ENCODE measurements at places on chromosomes 6 and 20.

DNA sequence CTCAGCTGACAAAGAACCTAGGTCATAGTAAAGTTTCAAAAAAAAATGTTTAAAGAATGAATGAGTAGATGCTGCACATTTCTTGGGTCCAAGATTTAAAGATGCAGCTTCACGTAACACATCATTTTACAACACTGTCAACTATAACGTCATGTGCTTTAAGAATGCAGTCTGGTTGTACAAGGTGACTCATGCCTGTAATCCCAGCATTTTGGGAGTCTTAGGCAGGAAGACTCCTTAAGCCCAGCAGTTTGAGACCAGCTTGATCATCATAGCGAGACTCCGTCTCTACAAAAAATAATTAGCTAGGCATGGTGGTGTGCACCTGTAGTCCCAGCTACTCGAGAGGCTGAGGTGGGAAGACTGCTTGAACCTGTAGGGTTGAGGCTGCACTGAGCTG is 21.9 kb downstream of the SLC17A5 start:
- DNase-seq = no peak

DNA sequence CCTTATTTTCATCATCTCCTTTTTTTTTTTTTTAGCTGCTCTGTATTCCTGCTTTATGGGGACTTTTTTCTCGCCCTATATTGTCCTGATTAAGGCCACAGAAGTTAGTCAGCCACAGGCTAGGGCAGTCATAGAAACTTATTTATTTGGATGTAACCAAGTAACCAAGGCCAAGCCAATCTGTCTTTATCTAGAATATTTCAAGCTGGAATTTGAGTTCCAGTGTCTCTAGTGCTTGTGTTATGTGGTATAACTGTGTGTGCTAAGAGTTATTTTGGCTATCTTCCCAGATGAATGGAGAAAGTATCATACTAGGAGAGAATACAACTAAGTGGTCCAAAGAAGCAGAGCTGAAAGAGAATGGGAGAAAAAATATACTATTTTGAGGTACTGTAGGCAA is 751.5 kb downstream of the CBLN4 start:
- DNase-seq = no peak

DNA sequence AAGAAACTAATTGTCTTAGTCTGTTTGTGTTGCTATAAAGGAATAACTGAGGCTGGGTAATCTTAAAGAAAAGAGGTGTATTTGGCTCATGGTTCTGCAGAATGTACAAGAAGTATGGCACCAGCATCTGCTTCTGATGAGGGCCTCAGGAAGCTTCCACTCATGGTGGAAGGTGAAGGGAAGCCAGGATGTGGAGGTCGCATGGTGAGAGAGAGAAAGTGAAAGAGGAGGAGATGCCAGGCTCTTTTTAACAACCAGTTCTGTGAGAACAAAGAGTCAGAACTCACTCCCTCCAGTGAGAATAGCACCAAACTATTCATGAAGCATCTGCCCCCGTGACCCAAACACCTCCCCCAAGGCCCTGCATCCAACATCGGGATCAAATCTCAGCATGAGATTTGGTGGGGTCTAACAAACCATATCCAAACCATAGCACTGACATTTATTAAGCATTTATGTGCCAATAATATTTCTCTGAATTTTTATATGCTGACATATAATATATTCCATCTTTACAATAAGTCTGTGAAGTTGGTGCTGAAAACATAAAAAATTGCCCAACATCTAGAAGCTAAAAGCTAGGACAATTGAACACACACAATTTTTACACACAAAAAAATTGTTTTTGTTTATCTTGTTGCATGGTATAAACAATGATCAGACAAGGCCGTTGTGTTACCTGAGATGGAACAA is 29.2 kb upstream of the BTN3A2 start:
- no peak for DNase-seq

DNA sequence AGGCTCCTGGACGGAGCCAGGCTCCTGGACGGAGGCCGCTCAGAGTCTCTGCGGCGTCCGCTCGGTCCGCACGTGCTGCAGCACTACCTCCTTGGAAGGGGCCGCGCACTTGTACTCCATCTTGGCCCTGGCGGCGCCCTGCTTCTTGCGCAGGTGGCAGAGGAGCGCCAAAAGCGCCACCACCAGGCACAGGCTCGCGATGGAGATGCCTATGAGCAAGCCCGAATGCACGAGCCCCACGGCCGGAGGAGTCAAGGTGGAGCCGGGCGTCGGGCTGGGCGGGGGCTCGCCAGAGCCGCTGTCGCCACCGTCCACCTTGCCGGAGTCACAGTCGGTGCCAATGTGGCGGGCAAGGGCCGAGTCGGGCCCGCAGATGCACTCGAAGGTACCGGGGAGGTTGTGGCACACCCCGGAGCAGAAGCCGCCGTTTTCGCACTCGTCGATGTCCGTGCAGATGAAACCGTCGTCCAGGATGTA is 1.7 kb downstream of the THBD start:
- no peak for DNase-seq

- no peak for DNase-seq
Observed at GRCh38 chr20:21230220-21230619, 72.9 kb upstream of the XRN2 start.

DNA sequence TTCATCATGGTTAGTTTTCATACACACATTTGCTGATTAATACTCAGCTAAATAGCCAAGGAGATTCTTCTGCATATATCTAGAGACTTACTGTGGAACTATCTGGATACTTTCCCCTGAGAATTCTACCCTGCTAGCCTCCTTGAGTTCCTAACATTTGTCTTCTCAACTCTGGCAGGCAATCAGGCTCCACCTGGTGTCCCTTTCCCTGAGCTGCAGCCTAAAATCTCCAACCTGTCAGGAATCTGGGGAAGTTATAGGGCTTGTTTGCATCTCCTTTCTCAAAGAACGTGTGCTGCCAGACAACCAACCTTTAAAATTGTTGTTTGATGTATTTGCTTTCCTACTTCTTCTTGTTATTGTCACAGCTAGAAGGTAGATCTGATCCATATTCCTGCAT is 73.4 kb downstream of the FUT9 start:
- DNase-seq = no peak

DNA sequence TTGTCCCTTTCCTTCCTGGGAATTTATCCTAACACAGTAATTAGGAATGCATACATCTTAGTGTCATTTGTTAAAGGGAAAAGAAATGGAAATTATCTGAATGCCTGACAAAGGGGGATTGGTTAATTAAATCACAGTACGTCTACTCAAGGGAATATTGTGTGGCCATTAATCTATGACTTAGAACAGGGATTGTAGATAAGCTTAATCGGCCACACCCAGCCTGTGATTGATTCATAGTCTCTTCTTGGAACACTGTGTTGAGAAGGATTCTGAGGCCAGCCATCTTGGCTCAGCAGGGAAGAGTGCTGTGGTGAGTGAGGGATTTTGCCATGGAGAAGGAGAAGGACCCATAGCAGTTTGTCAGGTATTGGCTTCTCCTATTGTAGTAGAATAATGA is 50.5 kb downstream of the CTNNBL1 start:
- DNase-seq = no peak

DNA sequence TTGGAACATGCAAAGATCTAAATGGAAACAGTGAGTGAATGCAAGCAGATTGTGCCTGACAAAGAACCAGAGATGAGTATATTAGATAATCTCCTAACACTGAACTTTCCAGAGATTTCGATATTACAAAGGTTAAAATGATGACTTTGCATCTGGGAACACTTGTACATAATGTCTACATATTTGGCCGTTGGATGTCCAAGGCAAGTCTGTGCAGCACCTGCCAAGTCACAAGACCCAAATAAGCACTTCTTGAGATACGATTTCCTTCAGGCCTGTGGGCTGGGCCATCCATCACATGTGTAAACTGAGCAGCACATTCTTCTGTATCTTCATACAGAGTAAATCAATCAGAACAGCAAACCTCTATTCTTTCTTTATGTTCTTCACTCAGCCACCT is 32.5 kb upstream of the SMLR1 start:
- no peak for DNase-seq

- DNase-seq = no peak
Observed at GRCh38 chr6:31784098-31784925, 7.2 kb upstream of the VWA7 start.

- DNase-seq = no peak
Observed at GRCh38 chr6:75344455-75344854, 59.9 kb upstream of the TMEM30A start.

GRCh38 chr6:112443179-112444065 is 96.3 kb downstream of the RFPL4B start:
- DNase-seq = no peak

DNA sequence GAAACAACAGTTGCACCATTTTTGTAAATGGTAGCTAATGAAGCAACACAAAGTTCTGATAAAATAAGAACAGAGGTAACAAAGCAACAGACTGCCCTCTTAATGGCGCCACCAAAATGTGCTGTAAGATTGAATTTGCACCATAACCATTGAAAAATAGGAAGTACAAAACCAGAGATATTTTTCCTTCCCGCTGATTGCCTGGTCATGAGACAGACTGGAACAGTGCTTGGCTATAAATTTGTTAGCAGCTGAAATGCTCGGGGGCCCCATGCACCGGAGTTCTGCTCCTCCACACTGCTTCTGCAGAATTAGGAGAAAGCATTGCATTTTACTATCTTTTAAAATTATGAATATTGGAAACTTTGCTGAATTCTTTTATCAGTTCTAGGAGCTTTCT is 164.4 kb upstream of the QKI start:
- no peak for DNase-seq

- DNase-seq = no peak
Observed at GRCh38 chr6:72784581-72784980, 162.7 kb downstream of the KCNQ5 start.

- DNase-seq = no peak
Observed at GRCh38 chr6:162750776-162751175, 23.0 kb downstream of the PACRG start.

GRCh38 chr6:26403893-26404292 is 1.8 kb downstream of the BTN3A1 start:
- DNase-seq = no peak

DNA sequence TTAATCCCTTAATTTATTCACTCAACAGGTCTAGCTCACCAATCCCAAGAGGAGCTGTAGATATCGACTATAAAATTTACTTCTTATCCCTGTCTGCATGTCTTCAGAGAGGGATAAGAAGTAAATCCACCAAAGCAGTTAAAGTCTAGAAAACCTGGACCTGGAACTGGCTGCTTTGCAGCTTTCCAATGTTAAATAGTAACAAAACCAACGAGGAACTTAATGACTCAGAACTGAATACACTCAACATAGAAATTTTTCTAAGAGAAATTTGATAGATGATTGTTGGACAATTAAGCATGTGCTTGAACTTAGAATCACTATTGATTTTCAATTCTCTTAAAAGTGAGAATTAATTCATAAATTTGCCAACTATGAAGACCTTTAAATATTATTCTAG is 11.5 kb upstream of the TMEM244 start:
- DNase-seq = no peak

DNA sequence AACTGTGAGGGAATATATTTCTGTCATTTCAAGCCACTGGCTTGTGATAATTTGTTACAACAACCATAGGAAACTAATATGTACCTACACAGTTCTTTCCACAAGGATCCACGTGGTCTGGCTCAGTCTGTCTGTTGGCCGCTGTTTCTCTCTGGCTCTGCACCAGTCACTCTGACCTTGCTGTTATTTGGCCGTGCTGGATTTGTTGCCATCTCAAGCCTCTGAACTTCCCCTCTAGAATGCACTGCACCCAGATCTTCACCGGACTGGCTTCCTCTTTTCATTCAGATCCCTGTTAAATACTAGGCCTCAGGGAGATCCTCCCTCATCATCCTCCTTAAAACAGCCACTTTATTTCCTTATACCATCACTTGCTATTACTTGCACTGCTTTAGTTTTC is 446.8 kb downstream of the TFAP2B start:
- DNase-seq = no peak

- DNase-seq = peak; percentile 46
Observed at GRCh38 chr20:37615340-37616109, 78.3 kb upstream of the CTNNBL1 start.

DNA sequence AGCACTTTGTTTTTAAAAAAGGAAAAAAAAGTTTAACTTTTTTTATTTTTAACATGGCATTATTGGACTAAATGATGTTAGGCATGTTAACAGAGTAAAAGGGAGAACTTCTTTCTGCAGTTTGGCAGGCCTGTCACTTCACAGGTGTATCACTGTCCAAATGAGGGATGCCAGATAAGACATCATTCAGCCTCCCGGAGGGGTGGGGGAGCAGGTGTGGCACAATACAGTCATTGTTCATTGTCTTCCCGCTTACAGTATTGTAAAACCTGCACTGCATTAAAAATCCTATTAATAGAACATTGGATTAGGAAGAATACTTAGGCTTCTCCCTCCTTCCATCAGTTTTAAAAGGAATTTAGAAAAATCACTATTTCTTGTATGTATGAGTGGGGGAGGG is 80.7 kb downstream of the CARMIL1 start:
- no peak for DNase-seq

GRCh38 chr6:25706314-25707014 is 48.1 kb upstream of the SLC17A4 start:
- DNase-seq = no peak

GRCh38 chr6:138287144-138287955 is 69.1 kb upstream of the PBOV1 start:
- peak; percentile 26 for DNase-seq

GRCh38 chr20:44357555-44358125 is 2.1 kb downstream of the HNF4A start:
- no peak for DNase-seq

DNA sequence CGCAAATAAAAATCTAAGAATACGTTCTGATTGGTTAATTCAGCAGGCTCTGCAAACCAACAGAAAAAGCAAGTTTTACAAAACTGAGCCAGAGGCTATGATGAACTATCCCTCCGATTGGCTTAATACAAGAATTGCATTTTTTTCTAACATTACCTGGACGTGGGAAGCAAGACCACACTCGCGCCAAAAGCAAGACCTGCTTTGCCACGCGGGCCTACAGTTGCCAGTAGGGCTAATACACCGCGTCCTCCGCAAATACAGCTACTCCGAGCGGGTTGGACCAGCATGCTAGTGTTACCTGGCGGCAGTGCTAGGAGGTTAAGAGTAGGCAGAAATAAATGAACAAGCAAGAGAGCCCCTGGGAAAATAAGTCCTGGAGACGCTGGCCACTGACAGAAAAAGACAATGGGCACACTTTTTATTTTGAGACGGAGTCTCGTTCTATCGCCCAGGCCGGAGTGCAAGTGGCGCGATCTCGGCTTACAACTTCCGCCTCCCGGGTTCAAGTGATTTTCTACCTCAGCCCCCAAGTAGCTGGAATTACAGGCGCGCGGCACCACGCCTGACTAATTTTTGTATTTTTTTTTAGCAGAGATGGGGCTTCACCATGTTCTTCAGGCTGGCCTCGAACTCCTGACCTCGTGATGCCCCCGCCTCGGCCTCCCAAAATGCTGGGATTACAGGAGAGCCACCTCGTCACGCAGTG is 131.9 kb upstream of the BTN3A2 start:
- DNase-seq = peak; percentile 65

- DNase-seq = no peak
Observed at GRCh38 chr20:44800391-44801046, 9.8 kb downstream of the RIMS4 start.

DNA sequence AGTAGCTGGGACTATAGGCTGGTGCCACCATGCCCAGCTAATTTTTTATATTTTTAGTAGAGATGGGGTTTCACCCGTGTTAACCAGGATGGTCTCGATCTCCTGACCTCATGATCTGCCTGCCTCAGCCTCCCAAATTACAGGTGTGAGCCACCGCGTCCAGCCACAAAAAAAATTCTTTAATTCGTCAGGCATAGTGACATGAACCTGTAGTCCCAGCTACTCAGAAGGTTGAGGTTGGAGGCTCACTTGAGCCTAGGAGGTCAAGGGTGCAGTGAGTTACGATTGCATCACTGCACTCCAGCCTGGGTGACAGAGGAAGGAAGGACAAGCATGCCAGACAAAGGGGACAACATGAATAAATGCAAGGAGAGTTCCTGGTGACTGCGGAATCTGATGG is 19.5 kb upstream of the ASXL1 start:
- no peak for DNase-seq
